Activated CD4-positive, alpha-beta T cell treated with anti-CD3 and anti-CD28 coated beads, Interleukin-2, amount 10 ng/mL, durations not matched to agents 24 days and 14 days (primary cell): ENCODE measurements at places on chromosomes 1 and 21. TPM values are rescaled to one million over a fixed set of nuclear protein-coding genes. Genes with fewer than 3 reads are reported as not detected.

Gene TDRD5
- total RNA-seq: not detected in 2 replicates

Gene OR2G2
- total RNA-seq: not detected in 2 replicates

Gene CELA3A
- not detected in 2 replicates for total RNA-seq

Gene AK5
- total RNA-seq: 0.05 and 0.17 TPM in 2 replicates

Gene PLA2G2C
- total RNA-seq: 0.28 and 0.40 TPM in 2 replicates

Gene ZCCHC17
- total RNA-seq: 25.5 and 26.2 TPM in 2 replicates

Gene CLDN17
- total RNA-seq: not detected in 2 replicates

Gene SELP
- 0.14 TPM in 1 of 2 replicates, not detected in the other for total RNA-seq

Gene SERINC2
- total RNA-seq: not detected in 2 replicates

Gene FOXE3
- not detected in 2 replicates for total RNA-seq

Gene NGF
- not detected in 2 replicates for total RNA-seq

Gene RPE65
- not detected in 2 replicates for total RNA-seq

Gene SPRR2D
- not detected in 2 replicates for total RNA-seq

Gene ERO1B
- total RNA-seq: 1.5 and 3.2 TPM in 2 replicates

Gene LYPD8
- not detected in 2 replicates for total RNA-seq

Gene CRABP2
- total RNA-seq: 0.62 and 1.4 TPM in 2 replicates

Gene RGS16
- 94.3 and 94.7 TPM in 2 replicates for total RNA-seq

Gene E2F2
- 30.4 and 33.7 TPM in 2 replicates for total RNA-seq

Gene DNTTIP2
- total RNA-seq: 85.4 and 89.9 TPM in 2 replicates

Gene CCDC185
- total RNA-seq: not detected in 2 replicates
